Central memory CD4-positive, alpha-beta T cell (primary cell): ENCODE measurements at places on chromosomes 7 and 10.

GRCh38 chr7:38565289-38565688, 65.9 kb downstream of the AMPH start:
- DNase-seq: no peak

GRCh38 chr7:33066771-33067170, 4.2 kb upstream of the NT5C3A start:
- DNase-seq: no peak

- no peak for DNase-seq
Observed at GRCh38 chr7:151039850-151040548, 8.3 kb upstream of the ASIC3 start.

- peak; percentile 30 for DNase-seq
Observed at GRCh38 chr10:98446151-98446660, 529 bp downstream of the HPS1 start.

DNA sequence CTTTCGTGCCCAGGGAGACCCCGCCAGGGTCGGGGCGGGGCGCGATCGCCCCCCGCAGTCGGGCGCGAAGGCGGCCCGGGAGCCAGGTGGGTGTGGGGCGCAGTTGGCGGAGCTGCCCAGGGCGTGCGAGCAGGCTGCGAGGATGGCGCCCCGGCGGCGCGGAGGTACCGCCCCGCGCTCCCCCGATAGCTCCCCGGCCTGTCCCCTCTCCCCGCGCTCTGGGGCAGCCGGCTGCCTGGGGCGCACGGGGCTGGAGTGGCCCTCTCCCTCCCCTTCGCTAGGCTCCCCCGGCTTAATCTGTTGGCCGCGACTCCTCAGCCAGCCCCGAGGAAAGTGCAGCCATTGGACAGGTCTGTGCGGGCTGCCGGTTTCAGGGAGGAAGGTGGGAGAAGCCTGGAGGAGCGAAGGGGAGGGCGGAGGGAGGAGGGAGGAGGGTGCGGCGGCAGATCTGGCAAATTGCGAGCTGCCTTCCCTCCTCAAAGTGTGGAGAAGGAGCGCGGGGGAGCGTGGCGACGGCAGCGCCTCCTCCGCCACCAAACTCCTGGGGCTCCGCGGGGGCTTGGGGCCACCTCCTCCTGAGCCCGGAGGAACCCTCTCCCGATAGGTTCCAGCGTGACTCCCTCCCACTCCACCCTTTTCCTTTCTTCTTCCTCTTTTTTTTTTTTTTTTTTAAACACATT, 361 bp upstream of the PLXDC2 start:
- DNase-seq: no peak

DNA sequence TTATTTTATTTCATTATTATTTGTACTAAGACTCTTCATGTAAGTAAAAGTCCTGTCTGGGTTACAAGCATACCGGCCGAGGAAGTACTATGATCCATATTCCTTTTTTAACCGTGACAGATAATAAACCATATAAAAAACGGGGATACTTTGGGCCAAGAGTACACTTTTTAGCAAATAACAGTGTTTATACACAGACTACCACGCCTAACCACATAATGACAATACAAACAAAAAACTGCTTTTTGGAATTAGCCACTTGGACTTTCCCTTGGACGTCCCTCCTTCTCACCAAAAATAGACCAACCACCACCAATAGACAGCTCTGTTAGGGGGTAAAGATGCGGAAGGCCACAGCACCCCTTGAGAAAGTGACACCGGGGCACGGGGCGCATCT, 800 bp downstream of the MINDY3 start:
- DNase-seq: no peak

DNA sequence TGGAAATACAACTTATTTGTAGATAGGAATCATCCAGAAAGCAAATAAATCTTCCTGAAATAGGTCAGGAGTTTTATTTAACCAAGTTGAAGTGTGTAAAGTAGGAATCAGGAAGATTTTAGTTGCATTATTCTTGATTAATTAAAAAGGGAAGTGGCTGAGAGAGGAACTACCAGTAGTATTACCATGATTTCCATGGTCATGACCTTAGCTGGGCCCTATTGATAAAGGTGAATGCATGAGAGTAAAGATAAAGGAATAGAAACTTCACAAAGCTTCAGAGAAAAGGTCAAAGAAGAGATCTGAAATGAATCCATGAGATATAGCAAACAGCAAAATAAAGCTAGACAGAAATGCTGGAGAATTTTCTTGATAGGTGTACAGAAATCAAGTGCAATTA, 46.2 kb upstream of the DLX6 start:
- no peak for DNase-seq

GRCh38 chr10:71436268-71437125, 39.8 kb downstream of the CDH23 start:
- no peak for DNase-seq

GRCh38 chr7:127766831-127767459, 115.0 kb downstream of the SND1 start:
- no peak for DNase-seq

- no peak for DNase-seq
Observed at GRCh38 chr7:82700741-82701140, 257.2 kb upstream of the CACNA2D1 start.

DNA sequence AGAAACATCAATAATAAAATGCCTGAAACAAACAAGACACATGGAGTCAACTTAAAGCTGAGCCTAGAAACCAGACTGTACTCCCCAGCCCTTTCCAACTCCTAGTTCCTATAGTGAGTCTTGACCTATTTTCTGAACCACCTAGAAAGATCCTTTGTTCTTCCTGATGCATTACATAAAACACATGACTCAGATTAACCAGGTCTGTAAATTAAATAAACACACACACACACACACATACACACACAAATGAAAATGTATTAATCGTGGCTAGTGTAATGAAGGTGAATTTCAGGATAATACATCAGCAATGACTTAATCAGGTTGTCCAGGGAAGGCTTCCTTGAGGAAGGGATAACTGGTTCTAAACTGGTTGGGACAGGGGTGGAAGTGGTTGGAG, 104.7 kb downstream of the ST8SIA6 start:
- no peak for DNase-seq

DNA sequence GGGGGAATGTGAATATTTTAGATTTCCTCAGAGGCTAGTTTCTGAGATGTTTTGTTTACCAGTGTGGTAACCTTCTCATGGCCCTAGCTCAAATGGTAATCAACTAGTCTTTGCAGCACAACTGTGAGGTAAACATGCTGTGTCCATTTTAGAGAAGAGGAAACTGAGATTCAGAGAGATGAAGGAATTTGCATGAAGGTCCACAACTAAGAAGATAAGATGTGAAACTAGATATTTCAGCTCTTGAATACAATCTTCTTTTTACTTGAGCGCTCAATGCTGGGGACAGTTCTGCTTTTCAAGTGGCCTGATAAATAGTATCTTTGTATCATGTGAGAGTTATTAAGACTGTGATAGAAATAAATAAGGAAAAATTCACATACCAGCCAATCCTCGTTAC, 245.4 kb downstream of the AUTS2 start:
- no peak for DNase-seq

- no peak for DNase-seq
Observed at GRCh38 chr7:116776610-116777289, 85.6 kb upstream of the CAPZA2 start.

DNA sequence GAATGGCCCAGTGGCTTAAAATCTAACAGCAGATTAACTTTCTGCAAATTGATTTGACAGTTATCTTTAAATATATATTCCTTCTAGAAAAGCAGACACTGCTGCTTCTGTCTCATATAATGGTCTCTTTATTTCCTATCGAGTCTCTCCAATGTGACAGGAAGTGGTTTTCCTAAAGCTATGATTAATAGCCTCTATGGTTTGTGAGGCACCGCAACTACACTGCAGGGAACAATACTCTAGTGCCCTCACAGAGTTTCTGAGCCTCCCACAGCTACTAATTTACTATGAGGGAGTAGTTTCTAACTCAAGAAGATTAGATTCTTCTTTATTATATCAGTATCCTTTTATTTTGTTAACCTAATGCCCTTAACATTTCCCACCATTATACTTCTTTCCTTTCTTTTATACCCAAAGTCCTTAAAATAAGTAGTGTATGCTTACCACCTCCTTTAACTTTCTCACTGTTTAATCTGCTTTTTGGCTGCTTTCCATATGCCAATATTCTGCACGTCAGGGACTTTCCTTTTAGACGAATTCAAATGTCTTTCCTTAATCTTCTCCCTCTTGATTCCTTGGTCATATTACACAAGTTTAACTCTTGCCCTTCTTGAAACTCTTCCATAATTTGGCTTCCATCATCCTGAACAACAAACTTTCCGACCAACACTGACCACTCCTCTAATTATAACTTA, 23.8 kb upstream of the AHR start:
- no peak for DNase-seq

- no peak for DNase-seq
Observed at GRCh38 chr7:82335927-82336326, 107.7 kb downstream of the CACNA2D1 start.

DNA sequence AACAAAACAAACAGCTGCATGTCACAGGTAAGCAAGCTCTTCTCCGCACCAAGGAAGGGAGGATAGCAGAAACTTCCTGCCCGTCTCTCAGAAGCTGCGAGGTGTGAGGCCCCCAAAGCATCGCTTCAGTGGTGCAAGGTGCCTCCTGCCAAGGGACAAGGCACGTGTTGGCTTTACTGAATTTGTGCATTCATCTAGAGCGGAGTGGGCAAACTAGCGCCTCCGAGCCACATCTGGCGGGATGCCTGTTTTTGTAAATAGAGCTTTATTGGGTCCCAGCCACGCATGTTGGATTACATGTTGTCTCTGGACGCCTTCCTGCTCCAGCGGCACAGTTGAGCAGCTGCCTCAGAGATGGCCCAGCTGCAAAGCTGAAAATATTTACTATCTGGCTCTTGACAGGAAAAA, 27.7 kb downstream of the PHYH start:
- DNase-seq: no peak

GRCh38 chr10:80204677-80205476, 460 bp downstream of the ANXA11 start:
- DNase-seq: no peak

- DNase-seq: no peak
Observed at GRCh38 chr10:79166741-79167140, 98.0 kb downstream of the ZMIZ1 start.

DNA sequence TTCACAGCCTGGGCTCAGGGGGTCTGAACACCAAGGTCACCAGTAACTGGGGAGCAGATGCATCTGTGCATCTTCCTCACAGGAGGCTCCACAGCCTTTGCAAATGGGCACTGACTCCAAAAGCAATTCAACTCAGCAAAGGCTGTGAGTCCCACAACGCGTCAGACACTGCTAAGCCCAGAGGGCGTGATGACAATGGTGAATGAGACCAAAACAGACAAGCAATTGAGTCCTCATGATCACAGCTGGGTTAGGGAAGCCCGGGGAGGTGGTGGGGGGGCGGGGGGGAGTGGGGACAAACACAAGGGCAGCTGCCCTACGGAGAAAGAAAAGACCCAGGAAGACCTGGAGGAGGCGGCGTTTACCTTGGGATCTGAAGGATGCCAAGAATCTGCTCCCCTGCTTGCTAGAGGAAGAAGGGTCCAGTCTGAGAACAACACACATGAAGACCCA, 61.6 kb upstream of the RNF32 start:
- DNase-seq: no peak

- DNase-seq: no peak
Observed at GRCh38 chr10:44028384-44029137, 356.3 kb downstream of the CXCL12 start.

DNA sequence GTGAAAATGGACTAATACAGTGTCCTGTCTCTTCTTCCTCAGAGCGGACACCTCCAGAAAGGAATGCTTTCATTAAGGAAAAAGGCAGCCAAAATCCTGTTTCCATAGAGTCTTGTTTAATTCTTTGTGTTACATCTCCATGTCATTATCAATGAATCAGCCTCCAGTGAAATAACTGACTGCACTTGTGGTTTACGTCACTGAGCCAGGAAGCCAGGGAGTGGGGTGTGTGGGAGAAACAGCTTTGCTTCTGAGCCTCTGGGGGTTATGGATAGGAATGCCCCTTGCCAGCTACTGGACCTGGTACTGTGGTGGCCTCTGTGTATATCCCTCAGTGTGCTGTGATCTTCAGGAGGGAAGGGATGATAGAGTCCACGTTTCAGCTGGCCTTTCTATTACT, 416.8 kb downstream of the GALNT17 start:
- no peak for DNase-seq

- no peak for DNase-seq
Observed at GRCh38 chr7:133109816-133110215, 27.9 kb upstream of the CHCHD3 start.

GRCh38 chr7:77269360-77270093, 69.9 kb upstream of the FGL2 start:
- no peak for DNase-seq

- no peak for DNase-seq
Observed at GRCh38 chr10:61148451-61148850, 204.5 kb upstream of the RHOBTB1 start.

GRCh38 chr10:89466599-89467035, 52.2 kb downstream of the IFIT5 start:
- DNase-seq: no peak

GRCh38 chr10:103768345-103768744, 87.0 kb downstream of the SH3PXD2A start:
- DNase-seq: no peak

DNA sequence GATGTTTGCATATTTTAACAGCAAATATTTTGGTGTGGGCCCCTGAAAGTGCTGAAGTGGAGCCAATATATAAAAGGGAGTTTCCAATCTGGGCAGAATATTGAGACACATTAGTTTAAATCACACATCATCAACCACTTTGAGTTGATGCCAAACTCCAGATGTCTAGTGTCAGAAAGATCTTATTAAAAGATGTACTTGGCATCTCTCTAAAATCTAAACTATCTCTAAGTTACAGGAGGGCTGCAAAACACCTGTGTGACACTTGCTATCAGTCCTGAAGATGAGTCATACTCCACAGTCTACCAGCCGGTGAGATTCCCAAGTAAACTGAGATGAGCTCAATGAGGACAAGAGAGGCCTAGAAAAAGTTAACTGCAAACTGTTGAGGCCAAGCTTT, 11.4 kb downstream of the JAZF1 start:
- no peak for DNase-seq

- DNase-seq: peak; percentile 49
Observed at GRCh38 chr7:33050535-33051318, 11.8 kb downstream of the NT5C3A start.

DNA sequence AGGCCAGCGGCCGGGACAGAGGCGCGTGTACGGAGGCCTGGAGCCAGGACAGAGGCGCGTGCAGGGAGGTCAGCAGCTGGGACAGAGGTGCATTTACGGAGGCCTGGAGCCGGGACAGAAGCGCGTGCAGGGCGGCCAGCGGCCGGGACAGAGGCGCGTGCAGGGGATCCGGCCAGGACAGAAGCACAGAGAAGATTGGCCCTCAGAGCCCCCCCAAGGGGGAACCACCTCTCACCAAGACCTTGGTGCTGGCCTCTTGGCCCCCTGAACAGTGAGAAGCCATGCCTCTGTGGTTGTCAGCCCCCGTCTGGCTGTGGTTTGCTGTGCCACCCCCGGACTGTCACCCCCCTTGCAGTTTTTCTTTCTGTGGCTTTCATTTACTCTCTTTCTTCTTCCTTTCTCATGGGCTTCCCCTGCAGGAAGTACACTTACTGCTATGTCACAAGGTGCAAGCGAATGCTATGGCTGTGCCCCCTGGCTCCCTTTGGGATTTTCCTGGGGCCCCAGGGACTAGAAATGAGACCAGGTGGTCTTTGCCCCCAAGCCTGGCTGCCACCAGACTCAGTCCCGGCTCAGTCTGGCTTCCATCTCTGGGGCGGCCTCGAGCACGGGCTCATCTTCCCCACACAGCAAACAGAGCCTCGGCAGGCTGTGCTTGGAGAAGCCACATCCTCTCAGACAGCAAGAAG, 41.1 kb downstream of the INSIG1 start:
- peak; percentile 28 for DNase-seq
